Skeletal muscle tissue (tissue), 5 donors: ENCODE measurements at places on chromosomes 11 and 22. TPM values are rescaled to one million over a fixed set of nuclear protein-coding genes. Genes with fewer than 3 reads are reported as not detected.

Gene FGF19
- total RNA-seq, result not detected

Gene COMMD9
- total RNA-seq, result 38.1 TPM

Gene OR5A1
- total RNA-seq, result not detected

Gene CCDC81
- total RNA-seq, result 0.52 TPM

Gene KRTAP5-7
- not detected for total RNA-seq

Gene SCGB1A1
- total RNA-seq, result not detected

Gene OOSP4A
- total RNA-seq, result not detected

Gene FAM227A
- 0.52 TPM for total RNA-seq

Gene SPCS2
- total RNA-seq, result 28.7 TPM

Gene USP2
- total RNA-seq, result 8.9 TPM

Gene APOA4
- 0.52 TPM for total RNA-seq

Gene TRPC6
- total RNA-seq, result 25.6 TPM

Gene DDTL
- total RNA-seq, result 3.7 TPM

Gene SCUBE1
- under 0.01 TPM for total RNA-seq

Gene KDM4E
- not detected for total RNA-seq

Gene C1QTNF4
- 6.8 TPM for total RNA-seq

Gene SULT4A1
- total RNA-seq, result under 0.01 TPM

Gene FOSL1
- total RNA-seq, result not detected

Gene NPAS4
- under 0.01 TPM for total RNA-seq

Gene WBP2NL
- total RNA-seq, result 1.6 TPM

Gene ACR
- 0.52 TPM for total RNA-seq

Gene JAML
- 6.8 TPM for total RNA-seq

Gene ENTHD1
- not detected for total RNA-seq

Gene OR4D5
- total RNA-seq, result 0.52 TPM

Gene FXYD2
- 1.0 TPM for total RNA-seq

Gene PLAAT2
- not detected for total RNA-seq

Gene ABTB2
- total RNA-seq, result 6.3 TPM
